Umbilical cord (tissue), 2 donors: ENCODE measurements at places on chromosomes 7 and 10. TPM values are rescaled to one million over a fixed set of nuclear protein-coding genes. Genes with fewer than 3 reads are reported as not detected.

- DNase-seq, result peak; percentile 43
Measured at GRCh38 chr10:86363184-86363832, 3.3 kb downstream of the GRID1 start.

DNA sequence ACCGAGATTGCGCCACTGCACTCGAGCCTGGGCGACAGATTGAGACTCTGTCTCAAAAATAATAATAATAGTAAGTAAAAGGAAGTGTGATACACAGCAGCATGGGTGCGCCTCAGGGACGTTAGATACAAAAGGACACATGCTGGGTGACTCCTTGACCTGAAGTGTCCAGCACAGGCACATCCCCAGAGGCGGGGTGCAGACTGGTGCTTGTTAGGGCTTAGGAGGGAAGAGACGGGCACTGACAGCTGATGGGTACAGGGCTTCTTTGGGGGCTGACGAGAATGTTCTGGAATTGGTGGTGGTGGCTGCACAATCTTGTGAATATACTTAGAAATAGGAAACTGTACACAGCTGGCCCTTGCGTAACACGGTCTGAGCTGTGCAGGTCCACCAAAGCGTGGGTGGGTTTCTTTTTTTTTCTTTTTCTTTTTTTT is 61.8 kb upstream of the DNAJB6 start:
- DNase-seq, result no peak

DNA sequence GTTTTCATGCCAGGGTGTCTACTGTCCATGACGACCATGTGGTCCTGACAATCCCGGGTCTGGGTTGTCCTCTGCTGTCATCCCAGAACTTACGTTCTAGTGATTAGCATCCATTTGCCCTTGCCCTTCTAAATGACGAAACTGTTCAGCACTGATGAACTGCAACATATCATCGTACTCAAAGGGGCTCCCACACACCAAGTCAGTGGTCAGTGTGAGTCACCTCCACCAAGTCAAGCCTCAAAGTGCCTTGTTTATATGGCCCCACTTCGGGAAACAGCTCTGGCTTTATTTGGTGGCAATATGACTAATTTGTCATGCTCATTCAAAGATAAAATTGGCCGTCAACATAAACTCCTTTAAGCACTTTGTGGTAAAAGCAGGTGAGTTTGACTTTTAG is 110.7 kb downstream of the FRMD4A start:
- DNase-seq, result no peak

GRCh38 chr7:131040467-131040932 is 287.2 kb upstream of the MKLN1 start:
- peak; percentile 70 for DNase-seq

GRCh38 chr10:3874990-3875841 is 90.2 kb upstream of the KLF6 start:
- DNase-seq, result no peak

DNA sequence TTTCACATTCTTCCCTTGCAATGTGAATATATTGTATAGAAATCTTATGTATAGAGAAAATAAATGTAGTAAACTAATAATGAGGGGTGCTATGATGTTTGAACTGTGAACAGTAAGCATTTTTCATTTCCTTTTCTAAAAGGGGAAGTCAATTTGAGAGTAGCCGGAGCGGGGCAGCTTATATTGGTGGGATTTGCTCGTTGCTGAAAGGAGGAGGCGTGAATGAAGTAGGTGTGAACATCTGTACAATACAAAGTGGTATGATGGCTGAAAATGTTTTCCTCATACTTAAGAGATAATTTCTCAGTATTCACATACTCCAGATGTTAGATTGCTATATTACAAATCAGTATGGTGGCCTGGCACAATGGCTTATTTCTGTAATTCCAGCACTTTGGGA is 87.1 kb downstream of the SRI start:
- no peak for DNase-seq

Gene SMIM30
- total RNA-seq, result 40.4 TPM

- peak; percentile 94 for DNase-seq
Measured at GRCh38 chr7:75967487-75967997, 26.9 kb downstream of the TMEM120A start.

DNA sequence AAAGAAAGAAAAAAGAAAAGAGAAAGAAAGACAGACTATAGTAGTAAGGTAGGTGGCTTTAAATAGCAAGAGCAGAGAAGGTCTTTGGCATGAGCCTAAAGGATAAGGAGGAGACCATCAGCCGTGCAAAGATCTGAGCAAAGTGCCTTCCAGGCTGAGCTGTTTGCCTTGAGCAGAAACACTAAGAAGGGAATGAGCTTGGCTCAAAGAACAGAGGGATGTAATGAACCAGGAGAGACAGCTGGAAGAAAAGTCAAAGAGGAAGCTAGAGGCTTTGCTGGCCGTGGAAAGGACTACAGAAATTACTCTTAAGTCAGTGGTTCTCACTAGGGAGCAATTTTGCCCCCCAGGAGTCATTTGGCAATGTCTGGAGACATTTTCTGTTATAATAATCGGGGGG is 228.6 kb downstream of the FGFR2 start:
- peak; percentile 64 for DNase-seq

GRCh38 chr10:29816801-29817558 is 182.2 kb upstream of the SVIL start:
- DNase-seq, result no peak
